ENCODE measurements at places on chromosomes 3 and 15.
A peak's percentile ranks its signal among the peaks of the same experiment; 100 is the strongest.

GRCh38 chr3:47522082-47522987, 8.8 kb upstream of the ELP6 start:
- peak; percentile 96 for DNase-seq

DNA sequence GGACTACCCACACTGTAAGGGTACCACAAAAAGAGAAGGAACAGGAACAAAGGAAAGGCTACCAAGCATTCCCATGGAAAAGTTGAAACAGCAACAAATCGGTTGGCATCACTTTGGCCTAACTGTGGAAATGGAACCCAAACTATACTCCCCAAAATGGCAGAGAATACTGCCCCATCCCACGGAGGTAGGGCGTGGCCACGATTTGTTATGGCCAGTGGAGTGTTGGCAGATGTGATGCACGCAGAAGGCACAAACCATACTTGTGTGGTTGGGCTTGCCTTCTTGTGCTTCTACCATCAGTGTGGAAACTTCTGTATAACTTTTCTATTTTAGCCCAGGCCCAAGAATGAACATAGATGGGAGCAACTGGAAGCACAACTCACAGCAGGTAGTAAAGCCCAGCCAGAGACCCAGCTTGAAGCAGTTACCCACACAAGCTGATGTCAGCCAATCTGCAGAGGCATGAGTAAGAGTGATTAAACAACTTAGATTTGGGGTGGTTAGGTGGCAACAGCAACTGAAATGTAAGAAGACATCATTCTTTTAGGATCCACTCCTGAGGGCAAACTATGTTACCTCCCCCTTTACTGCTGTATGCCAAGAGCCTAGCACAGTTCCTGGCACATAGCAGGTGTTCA, 64.1 kb downstream of the BTD start:
- no peak for DNase-seq

DNA sequence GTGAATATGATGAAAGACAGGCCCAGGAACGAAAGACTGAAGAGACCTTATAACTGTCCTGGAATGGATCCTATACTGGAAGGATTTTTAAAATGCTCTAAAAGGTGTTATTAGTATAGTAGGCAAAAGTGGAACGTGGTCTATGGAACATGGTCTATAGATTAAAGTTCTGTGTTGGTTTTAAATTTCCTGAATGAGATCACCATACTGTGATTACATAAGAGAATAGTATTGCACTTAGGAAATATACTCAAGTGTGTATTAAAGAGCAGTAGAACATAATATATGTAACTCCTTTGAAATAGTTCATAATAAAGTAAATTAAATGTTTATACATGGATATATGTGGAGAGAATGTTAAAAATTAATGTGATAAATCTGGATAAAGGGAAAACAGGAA, 68.2 kb downstream of the SPRED1 start:
- DNase-seq, result no peak

DNA sequence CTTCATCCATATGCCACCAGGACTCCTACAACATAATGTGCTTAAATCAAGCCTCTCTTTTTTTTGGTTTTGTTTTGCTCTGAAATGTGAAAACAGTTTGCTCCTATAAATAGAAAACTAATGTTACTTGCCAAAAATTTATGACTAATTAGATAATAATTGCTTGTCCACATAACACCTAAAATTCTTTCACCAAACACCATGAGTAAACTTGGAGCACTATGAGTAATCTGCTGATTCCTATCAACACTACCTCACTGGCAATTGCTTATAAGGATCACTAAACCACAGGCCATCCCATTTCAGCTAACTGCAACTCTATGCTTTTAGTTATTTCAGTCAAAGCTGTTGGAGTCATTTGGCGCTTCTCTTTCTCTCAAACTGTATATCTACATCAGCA, 252.7 kb downstream of the EPHA3 start:
- DNase-seq, result no peak

DNA sequence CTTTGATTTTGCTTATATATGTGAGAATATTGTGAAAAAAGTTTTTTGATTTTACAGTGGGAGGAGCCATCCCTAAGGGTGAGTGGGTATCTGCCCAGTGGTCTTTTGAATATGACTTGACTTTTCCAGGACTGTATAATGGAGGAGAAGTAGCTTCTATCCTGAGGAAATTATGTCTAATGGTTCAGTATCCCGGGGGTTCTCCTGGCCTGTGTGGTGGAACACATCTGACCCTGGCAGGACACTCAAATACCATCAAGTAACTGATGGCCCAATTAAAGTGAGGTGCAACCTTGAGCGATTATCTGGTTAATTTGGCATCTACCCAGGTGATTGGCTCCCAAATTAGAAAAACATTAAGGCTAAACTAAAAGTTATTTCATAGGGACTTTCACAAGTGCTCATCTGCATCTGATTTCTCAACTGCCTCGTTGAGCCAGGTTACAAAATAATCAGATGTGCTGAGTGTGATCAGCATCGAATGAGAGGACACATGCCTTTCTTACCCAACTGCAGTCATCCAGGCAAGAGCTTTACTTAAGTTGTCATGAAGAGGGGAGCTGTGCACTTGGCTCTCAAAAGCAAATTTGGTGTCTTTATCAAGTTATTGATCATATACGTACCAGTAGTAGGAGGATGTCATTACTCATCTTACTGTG, 201.4 kb downstream of the IL5RA start:
- DNase-seq, result no peak

- DNase-seq, result no peak
Measured at GRCh38 chr15:95825208-95825607, 505.3 kb upstream of the NR2F2 start.

GRCh38 chr15:94322141-94322540, 90.8 kb downstream of the MCTP2 start:
- DNase-seq, result no peak

DNA sequence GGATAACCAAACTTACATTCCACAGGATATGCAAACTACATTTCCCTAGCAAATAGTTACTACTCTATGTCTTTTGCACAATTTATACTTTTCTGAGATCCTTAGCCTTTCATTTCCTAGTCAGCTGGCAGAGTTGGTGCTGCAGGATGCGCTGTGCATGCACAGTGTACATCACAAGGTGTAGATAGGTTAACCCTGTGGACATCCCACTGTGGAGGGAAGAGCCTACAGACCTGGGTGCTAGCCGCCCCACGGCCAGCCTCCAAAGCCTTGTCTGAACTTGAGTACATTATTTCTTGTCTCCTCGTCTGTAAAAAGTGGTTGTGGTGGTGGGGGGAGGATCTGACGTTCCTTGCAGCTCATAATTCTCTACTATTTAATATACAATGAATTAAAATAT, 3.5 kb downstream of the TNFSF10 start:
- DNase-seq, result no peak

GRCh38 chr3:48548729-48549705, 7.6 kb downstream of the PFKFB4 start:
- peak; percentile 92 for DNase-seq

- DNase-seq, result peak; percentile 76
Measured at GRCh38 chr3:124812291-124813265, 74.6 kb downstream of the ITGB5 start.

- DNase-seq, result no peak
Measured at GRCh38 chr15:101135532-101136166, 116.2 kb downstream of the CHSY1 start.

DNA sequence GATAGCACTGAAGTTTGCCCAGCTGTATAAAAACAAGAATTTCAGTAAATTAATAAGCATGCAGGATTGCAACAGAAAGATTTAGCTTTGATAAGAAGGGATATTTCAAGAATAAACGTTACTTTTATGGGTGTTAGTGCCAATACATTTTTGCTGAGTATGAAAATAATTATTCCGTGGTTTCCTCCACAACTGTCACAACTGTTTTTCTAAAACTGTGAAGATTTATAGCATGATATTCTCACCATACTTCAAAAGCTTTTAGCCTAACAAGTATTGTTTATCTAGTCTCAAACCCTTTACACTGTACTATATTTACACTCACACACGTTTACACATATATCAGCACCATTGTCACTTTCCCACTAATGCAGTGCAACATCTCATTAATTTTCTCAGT, 200.5 kb downstream of the TPRG1 start:
- no peak for DNase-seq

- DNase-seq, result no peak
Measured at GRCh38 chr3:165390166-165390565, 194.0 kb upstream of the SLITRK3 start.

GRCh38 chr3:170603770-170604510, 18.1 kb upstream of the SLC7A14 start:
- DNase-seq, result peak; percentile 12

DNA sequence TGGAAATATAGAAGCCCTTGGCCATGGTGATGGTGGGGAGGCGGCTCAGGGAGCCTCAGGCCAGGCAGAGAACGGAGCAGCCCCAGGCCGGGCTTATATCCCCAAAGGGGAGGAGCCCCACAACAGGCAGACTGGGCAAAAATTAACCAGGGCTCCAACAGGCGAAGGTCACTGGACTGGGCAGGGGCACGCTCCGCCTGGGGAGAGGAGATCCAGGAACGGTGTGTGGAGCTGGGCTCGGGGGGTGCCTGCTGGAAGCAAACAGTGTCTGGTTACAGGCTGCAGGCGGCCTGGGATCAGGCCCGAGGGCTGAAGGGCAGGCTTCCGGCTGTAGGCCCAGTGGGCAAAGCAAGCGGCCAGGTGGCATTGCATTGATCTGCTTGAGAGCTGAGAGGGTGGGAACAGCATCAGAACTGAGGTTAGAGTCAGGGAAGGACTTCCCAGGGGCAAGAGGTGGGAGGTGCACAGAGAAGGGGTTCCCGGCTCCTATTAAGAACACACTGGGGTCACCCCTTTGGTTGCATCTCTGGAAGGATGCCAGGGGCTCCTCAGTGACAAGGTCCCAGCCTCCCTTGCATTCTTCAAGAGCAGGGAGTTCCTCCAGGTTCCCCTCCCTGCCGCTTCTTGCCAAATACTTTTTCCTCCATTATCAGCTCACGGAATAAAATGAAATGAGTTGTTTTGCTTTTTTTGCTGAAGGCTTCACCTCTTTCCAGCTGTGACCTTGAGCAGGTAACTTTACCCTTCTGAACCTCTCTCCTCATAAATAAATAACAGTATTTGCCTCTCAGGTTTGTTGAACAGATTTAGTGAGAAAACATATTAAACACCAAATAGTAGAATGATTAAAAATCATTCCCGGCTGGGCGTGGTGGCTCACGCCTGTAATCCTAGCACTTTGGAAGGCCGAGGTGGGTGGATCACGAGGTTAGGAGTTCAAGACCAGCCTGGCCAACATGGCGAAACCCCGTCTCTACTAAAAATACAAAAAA, 7.8 kb downstream of the ANPEP start:
- no peak for DNase-seq

DNA sequence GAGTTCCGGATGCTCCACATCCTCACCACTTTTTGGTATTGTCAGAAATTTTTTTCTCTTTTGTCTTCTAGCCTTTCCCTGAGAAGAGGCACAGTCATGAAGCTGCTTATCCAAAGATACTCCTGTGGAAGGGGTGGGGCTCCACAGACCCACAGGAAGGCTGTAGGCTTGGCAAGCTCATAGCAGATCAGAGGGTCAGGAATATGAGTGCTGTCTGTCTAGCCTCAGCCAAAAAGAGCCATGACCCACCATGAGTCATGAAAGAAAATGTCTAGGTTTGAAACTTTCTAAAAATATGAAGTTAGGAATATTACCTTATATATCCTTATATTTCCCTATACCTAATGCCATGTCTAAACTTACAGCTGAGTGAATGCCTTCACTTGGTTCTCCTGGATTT, 118.2 kb upstream of the THBS1 start:
- DNase-seq, result no peak

DNA sequence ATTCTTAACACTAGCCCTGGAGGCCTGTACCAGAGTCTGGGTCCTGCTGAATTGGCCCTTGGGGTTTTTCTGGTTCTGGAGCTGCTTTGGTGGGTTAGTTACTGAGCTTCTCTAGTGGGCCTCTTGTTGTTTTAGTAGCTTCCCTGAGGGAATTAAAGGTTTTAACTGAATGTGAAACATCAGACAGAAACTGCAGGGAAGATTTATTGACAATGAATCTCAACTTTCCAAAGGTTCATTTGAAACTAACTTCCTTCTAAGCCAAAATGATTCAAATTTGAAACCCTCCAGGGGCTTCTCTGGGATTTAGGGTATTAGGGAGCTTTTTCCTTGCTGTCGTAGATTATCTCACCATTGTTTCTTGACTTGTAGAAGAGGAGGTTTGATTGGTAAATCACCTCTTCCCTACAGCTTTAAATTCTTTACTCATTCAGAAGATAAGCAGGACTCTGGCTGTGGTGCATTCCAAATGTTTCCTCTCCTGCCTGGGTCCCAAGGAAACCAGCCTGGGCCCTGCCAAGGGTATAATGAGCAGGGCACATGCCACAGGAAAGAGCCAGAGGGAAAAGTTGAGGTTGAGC, 71.0 kb downstream of the TP63 start:
- DNase-seq, result no peak

- no peak for DNase-seq
Measured at GRCh38 chr3:69193749-69194148, 71.4 kb upstream of the LMOD3 start.

DNA sequence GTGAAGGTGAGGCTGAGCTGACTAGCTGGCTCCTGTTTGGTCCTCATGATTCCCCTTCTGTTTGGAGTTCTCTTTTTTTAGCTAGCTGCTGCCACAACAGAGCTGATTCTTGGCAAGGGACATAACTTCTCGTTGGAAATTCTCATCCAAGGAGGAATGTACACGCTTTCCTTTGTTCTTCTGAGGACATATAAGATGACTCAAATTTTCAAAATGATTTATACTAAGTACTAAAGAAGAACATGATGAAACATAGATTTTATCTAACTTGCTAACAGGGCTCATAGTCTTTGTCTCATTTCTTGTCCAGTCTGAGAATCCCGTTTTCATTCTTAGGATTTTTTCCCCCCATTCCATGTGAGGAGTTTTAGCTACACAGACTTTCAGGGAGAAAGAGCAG, 2.9 kb upstream of the TFG start:
- no peak for DNase-seq

DNA sequence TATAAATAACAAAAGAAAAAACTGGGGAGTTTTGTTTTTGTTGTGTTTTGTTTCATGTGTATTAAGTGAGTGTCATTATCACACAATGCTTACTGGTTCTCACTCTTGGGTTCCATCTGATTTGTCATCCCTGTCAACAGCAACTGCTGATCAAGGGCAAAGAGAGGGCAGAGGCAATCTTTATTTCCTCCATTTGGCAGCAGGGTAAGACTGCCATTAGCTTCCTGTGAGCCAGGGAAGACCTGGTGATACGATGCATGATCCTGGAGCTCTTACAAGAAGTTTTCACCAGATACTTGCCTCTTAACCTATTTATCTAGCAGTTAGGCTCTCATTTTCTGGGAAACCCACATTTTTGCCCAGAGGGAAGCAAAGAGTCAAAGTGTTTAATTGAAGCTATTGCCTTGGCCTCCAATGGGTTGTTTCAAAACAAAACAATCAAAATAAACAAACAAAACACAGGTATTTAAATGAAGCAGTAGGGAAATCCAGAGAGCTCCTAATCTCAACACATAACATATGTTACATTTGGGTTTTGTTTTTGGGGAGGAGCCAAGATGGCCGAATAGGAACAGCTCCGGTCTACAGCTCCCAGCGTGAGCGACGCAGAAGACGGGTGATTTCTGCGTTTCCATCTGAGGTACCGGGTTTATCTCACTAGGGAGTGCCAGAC, 529.8 kb downstream of the MAGI1 start:
- DNase-seq, result no peak

GRCh38 chr3:54146506-54147239, 24.3 kb downstream of the CACNA2D3 start:
- DNase-seq, result peak; percentile 81
